ENCODE measurements at places on chromosomes 4 and X.

DNA sequence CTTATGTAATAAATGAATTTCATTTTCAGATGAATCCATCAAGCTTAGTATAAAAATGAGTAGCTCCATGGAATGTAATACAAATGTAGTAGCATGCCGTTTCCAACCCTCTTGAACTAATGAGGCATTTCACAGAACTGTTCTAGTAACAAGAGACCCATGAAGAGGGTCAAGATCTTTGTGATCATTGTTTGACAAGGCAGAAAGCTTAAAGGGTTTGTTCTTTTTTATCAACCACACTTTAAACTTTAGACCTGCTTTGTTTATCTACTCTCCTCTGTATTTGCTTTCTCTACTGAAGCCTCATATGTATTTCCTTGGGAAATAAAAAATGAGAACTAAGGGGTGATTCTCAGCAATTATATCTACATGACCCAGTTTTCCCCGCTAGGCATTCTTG lies 513.9 kb downstream of the ARAP2 start:
- no peak for DNase-seq

DNA sequence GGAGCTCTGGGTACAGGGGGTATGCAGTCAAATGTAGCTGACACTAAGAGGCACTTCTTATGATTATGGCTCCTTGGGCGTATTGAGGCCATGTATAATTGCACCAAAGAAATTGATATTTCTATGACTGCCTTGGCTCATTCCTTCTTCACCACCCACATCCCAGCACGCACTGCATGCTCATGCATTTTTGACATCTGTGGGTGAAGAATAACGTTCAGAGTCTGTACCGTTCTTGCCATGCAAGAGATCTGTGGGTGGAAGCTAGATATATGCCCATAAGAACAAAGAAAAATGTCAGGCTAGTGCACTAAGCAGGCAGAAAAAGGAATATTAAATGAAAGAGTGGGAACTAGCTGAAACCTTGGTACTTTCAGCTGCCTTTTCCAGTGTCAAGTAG lies 93.4 kb downstream of the EMCN start:
- no peak for DNase-seq

DNA sequence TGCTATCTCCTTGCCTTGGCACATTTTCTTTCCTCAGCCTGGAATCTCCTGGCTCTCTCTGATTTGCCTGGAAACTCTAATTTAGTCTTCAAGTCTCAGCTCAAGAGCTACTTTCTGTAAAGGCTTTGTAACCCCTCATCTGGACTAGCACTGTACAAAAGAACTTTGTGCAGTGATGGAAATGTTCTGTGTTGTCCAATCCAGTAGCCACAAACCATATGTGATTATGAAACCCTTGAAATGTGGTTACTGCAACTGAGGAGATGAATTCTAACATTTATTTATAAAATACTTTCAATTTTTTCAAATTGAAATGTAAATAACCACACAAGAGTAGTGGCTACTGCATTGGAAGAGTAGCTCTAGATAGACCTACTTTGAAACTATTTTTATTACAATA lies 66.6 kb upstream of the HS3ST1 start:
- DNase-seq: no peak

GRCh38 chr4:186297013-186297645 lies 31.1 kb downstream of the F11 start:
- peak; percentile 81 for DNase-seq

GRCh38 chrX:97334850-97335249 lies 451.1 kb downstream of the RPA4 start:
- DNase-seq: no peak

DNA sequence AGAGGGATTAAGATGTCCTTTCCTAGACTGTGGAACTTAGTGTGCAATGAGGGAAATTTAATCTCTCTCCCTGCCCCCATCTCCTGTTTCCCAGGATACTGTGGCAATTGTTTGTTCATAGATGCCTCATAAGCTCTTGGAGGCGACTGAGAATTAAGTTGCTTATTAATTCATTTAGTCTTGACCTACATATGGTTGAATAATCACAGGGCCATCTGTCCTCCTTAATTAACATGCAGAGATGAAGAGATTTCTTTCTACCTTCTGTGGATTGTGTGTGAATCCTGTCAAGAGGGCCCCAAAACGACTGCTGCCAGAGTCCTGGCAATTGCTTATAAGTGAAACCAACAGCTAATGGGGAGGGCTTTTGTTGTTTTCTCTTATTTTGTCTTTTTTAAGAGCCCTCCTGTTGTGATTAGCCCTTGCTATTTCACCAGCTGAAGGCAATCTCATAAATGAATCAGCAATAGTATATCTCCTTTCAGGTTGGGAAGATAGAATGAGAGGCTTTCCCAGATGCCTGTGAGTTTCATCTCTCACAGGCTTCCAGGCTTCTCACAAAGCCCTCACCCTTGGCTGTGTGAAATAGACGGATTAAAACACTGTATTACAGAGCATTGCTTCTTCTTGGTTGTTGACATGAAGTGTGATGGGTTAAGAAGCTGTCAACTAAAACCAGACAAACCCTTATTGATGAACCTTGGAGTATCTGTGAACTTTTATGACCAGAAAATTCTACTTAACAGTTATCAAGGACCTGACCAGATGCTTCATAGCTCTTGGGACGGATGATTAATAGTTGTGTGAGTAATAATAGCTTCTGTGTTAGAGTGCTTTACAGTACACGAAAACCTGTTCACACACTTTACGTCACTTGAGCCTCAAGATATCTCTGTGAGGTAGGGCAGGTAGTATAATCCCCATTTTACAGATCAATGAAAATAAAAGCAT lies 58.5 kb downstream of the PGRMC2 start:
- peak; percentile 21 for DNase-seq

DNA sequence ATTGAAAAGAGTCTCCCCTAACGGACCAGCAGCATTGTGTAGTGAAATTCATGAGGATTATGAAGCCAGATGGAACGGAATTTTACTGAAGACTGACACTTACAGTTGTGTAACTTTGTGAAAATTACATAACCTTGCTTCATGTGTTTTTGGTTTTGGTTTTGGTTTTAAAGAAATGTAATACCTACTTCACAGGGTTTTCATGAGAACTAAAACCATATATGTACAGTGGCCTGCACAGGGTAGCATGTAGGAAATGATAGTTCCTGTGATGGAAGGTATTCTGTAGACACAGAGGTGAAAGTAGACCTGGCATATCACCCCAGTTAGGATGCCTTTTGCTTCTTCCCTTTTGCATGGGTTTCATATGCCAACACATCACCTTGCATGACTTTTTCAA lies 247.0 kb downstream of the BANK1 start:
- DNase-seq: no peak

GRCh38 chr4:77599378-77599777 lies 6.2 kb upstream of the CXCL13 start:
- no peak for DNase-seq

DNA sequence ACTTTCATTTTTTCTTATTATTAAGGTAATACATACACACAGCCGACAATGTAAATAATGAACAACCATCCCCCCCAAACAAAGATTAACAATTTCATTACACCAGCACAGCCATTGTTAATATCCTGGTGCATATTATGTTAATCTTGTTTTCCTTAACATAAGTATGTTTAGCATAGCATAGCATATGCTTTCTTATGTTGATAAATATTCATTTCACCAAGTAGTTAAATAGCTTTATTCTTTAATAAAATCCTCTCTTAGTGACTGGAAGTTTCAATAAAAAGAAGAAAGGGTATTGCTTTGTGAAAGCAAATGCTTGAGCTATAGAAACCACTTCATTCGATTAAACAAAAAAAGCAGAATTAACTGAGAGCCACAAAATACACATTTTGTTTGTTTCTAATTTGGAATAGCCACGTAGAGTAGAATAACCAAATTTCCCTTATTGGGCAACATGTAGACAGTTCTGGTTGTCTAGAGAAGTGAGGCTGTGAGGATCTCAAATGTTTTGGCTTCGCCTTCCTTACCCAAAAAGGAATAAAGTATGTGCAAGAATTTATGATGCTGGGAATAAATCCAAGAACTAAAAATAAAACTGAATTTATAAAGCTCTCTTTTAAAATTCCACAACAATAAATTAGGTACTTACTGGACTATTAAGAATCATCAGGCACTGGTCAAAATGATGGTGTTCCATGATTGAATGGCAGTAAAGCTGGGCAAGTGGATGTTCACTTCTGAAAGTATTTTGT lies 118.0 kb downstream of the PDE5A start:
- no peak for DNase-seq

- no peak for DNase-seq
Measured at GRCh38 chrX:14913241-14913640, 40.0 kb downstream of the MOSPD2 start.

DNA sequence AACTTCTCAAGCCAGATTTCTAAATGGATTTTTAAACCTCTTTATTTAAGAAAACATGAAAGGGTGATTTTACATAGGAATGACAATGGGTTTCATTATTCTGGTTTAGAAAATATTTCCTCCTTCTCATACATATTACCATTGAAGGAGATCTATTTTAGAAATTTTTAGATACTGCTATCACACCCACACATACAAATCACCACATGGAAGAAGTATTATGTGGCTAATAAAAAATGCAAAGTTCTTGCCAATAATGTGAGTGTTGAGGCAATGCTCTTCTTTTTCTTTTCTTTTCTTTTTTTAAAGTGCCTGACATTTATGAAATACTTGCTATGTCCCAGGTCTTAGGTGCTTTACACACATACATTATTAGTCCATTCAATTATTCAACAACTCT lies 6.8 kb downstream of the STAP1 start:
- no peak for DNase-seq

DNA sequence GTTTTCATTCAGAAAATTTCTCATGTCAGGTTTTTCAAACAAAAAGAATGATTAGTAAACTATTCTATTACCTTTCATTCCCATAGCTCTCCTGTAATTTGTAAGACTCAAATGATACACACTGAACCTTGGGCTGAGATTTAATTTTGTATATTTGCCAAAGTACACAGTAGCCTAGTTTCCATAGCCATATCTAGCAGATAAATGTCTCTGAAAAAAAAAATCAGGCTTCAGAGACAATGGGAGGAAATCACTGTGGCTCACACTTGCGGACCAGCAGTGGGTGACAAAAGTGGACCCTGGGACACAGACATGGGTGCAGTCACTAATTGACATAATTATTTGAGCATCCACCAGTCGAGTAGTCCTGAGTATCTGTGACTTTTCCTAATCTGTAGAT lies 46.6 kb downstream of the MAOA start:
- peak; percentile 1 for DNase-seq

DNA sequence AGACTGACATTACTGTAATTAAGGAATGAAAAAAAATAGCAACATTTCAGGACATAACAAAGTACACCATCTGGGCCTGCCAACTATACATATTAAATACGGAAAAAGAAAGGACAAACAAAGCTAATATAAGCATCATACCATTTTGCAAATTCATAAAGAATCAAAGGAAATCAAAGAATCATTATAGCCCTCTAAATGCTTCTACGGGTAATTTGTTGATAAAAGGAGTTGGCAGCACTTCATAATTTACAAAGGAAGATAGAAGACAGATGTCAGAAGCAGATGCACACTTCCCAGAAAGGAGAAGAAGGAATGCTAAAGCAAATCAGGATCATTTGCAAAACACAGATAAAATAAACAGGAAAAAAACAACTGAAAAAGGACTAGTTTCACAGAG lies 1757.3 kb downstream of the PCDH7 start:
- DNase-seq: no peak

DNA sequence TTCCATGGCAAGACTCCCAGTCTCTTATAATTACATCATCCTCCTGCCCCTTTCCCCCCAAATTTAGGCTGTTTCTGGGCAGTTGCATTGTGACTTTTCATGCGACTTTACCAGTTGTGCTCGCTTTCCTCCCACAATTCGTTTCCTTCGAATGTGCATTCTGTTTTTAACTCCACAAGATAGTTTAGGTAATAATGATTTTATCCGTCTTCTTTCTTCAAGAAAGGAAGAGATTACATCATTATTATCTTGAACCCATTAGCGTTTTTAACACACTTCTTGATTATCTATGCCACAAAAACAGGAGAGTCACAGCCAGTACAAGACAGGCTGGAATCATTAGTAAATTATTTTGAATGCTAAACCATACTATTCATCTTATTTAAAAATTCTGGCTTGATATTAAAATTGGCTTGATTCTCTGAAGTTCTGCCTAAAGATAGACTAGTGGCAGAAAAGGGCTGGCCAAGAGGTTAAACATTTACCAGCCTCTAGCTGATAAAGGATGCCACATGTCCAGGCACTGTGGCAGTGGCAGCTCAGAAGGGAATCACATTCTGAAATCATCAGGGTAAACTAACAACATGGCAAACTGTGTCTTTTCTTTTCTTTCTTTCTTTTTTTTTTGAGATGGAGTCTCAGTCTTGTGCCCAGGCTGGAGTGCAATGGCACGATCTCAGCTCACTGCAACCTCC lies 19.7 kb upstream of the PLA2G12A start:
- no peak for DNase-seq
